ENCODE measurements at places on chromosomes 2 and 18.

DNA sequence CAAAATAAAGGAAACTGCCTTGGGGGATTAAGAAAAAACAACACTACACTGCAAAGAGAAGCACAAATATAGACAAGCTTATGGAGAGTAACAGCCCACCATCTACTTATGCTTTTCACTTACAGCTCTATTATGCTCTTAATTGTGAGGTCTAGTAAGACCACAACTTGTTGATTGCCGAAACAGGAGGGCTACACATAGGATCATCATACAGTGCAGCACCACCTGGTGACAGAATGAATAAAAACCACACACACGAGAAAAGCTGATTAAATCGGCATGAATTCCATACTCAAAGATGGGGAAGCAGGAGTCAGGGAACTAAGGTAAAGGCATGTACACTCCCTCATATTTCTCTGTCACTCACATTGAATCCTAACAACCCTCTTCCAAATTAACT is 259.2 kb downstream of the IKZF2 start:
- no peak for DNase-seq

- DNase-seq: no peak
Observed at GRCh38 chr2:99811544-99811943, 321.7 kb upstream of the REV1 start.

DNA sequence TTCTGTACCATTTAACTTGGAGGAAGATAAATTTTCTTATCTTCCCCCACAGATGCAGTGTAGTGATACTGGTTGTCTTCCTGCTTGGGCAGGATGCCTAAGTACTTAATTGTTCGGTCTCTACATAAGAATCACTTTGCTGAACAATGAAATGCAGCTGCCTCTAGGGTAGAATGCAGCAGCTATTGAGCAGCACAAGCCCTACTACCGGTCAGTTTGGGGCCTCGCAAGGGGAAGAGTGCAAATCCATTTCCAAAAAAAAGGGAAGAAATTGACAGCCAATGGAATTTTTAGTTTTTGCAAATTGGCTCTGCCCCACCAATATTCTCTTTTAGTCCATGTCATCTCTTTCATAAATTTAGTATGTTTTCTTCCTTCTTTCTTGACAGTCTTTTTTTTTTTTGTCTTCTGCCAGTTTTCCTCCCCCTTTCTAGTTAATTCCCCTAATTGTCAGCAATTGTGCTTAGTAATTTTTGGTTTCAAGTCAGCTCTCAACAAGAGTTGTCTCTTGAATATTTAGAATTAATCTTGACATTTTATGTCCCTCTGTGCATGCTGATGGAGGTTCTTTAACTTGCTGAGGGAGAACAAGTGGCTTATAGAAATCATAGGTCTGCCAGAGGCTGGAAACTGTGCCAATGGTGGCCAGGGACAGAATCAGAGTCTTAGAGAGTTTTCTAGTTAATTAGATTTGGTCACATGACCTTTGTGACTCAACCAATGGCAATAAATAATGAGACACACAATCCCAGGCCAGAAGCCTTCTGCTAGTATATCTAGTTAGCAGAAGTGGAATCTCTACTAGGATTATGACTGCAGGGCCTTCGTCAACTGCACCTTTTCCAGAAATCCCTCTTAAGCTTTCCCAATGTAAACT is 270.0 kb downstream of the CTNNA2 start:
- no peak for DNase-seq

- no peak for DNase-seq
Observed at GRCh38 chr2:158786897-158787296, 8.2 kb upstream of the DAPL1 start.

DNA sequence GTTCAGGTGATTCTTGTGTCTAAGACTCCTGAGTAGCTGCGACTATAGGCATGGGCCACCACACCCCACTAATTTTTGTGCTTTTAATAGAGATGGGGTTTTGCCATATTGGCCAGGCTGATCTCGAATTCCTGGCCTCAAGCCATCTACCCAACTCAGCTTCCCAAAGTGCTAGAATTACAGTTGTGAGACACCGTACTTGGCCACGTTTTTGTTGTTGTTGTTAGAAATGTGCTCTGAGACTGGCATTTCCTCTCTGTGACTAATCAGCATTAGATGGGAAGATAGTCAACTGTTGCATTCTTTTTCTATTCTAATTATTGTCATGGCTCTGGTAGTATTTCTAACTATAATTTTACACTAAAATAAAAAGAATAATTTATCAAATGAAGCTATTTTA is 191.7 kb downstream of the CAMKMT start:
- no peak for DNase-seq

DNA sequence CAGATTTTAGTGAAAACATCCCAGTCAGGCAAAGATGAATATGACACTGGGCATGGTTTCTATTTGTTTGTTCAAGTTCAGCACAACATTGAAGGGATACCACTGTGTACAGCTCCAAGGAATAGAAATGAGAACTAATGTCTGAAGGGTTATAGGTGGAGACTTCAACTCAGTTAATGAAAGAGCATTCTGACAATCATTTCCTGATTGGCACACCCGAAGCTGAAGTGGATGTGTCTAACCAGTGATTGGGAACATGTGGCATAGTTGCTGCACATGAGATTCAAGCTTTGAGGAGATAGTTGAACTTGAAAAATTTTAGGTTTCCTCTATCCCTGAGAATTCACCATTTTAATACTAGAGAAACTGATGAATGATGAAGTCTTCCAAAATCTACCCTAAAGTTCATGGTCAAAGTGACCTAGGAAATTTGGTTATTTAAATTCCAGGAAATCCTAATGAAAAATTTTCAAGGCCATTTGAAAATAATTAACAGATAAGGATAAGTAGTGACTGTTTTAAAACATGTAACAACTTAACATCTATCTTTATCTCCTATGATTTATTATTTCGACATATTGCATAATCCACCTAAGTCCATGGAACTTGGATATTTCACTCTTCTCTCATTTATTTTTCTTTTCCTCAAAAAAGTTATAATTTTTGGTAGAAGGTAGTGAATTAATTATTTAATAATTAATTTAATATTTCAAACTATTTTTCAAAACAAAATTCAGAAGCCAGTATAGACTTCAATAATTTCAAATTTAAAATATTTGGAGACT is 38.0 kb downstream of the SLC9A4 start:
- no peak for DNase-seq

DNA sequence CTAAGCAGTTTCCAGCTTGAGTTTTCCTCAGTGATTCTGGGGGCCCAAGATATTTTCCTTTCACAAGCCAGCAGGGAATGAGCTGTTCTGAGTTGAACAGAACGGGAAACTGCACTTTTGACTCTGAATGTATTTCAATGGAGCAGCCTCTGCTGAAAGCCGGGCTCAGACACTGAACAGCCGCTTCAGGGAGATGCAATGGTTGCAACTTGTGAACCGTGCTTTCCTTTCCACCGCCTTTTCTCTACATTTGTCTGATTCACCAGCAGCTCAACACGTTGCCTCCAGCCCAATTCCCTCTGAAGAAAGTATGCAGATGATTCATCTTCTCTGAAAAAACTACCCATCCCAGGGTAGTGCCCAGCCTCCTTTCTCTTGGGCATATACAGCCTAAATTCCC is 119.3 kb upstream of the PKDCC start:
- no peak for DNase-seq

DNA sequence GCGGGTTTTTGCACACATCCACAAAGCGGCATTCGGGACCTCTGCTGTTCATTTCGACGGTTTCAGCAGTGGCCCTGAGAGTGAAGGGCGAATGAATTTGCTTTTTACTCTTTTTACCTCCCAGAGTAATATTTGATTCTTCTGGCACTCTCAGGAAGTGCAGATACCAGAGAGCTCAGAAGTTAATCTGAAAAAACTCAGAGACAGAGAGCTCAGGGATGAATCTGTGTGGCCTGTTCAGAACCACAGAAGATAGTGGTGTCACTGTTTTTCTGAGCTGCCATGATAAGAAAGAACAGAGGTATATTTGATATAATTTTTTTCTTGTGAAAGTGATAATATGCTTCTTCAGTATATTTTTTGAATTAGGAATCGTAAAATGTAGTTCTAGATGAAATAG is 129.3 kb downstream of the MBP start:
- DNase-seq: no peak

GRCh38 chr2:164910101-164910899 is 45.0 kb downstream of the SLC38A11 start:
- no peak for DNase-seq

GRCh38 chr2:112880696-112881095 is 30.3 kb upstream of the IL37 start:
- no peak for DNase-seq

- DNase-seq: no peak
Observed at GRCh38 chr2:215900843-215901242, 112.5 kb downstream of the MREG start.

DNA sequence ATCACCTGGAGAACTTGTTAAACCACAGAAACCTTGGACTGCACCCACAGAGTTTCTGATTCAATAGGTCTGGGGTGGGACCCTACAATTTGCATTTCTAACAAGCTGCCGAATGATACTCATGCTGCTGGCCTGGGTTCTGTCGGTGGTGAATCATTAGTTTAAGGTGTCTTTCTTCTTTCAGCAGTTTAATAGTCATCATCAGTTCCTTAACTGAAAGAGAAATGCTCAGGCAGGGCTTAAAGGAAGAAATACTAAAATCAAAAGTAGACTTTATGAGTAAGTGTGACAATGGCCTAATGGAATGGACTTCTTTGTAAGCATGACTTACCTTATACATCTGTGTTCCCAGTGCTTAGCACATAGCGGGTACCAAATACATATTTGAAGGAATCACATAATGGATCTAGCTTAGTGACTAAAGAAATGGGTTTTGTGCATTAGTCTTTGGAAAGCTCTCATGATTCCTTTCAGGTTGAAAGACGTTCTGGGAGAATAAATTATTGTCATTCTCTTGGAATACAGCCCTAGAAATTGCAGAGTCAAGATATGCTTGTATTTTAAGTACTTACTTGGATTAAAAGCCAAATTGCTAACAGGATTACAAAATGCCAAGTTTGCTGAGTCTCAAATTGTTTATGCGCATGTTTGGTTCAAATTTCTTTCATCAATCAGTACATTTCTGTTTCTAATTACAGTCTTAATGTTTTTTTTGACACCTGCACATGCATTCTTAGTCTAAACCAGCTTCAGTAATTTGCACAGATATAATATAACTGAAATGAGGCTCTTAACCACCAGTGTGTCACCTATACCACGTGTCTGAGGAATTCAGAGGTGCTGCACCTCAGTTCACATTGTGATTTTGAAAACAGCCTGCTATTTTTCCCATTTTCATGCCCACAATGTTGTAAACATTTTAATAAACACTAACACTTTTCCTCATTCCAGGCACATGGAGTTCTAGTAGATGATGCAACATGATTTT is 220.3 kb upstream of the NRP2 start:
- no peak for DNase-seq

DNA sequence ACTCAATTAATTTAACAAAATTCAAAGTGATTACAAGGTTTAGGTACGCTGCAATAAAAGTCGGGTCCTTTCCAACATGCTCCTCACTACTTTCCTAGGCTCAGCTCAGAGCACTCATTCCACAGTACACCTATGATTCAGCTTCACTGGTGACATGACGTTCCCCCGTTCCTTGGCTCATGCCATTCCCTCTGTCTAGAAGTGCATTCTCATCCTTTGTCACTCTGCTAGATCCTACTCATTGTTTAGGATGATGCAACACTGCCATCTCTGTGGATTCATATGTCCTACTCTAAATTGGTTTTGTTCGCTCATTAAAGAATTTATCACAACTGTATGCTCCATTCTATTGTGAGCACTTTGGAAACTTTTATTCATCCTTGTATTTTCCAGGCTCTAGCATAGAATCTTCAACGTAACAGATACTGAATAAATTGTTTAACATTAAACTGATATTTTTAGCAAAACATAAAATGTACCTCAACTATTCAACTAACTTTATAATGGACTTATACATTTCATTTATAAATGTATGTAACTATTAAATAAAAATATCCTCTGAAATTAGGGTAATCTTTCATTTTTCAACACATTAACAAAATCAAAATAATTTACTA is 78.6 kb downstream of the FAM228A start:
- no peak for DNase-seq

DNA sequence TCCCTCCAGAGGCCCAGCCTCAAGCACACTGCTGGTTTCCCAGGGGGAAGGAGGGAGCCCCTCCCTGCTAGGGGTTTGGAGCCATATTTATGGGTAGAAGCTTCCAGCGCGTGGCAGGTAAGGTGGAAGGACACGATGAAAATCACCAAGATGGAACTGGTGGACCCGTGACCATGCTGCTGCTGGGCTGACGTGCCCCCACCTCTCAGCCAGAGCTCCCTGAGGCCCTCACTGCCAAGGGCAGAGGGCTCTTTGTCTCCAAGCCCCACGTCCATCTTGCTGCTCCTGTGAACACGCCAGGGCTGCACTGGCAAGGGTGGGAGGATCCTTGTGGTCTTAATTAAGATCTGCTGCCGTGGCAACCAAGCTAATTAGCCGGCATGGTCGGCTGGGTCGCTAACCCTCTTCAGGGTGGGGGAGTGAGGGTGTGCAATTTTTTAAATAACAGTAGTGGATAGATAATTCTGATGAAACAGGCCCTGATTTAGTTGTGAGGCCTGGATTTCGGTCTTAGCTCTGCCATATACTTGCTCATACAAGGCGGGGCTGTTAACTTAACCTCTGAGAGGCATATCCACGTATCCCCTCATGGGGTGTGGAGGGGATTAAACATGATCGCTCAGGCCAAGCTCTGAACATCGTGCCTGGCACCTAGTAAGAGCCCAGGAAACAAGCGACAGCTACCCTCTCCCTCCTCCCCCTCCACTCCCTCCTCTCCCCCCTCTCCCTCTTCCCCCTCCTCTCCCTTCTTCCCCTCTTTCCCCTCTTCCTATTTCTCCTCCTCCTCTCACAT is 232.8 kb downstream of the CELF4 start:
- no peak for DNase-seq

- DNase-seq: no peak
Observed at GRCh38 chr2:33272001-33272400, 204.4 kb upstream of the RASGRP3 start.

DNA sequence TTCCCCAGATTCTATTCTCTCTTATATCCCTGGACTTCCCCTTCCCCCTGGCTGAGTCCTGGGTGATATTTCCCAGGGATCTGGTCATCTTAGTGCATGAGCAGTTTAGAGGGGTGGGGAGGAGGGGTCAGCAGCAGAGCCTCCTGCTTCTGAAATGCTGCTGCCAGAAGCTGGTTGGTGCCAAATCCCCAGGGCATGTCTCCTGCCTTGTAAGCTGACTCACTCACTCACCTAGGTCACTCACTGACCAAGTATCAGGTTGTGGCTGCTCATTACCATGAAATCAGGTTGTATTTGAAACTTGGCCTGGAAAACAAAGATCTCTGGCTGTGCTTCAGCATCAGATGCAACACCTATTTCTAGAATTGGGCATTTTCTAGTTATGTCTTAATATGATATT is 14.3 kb downstream of the GPR39 start:
- DNase-seq: no peak

DNA sequence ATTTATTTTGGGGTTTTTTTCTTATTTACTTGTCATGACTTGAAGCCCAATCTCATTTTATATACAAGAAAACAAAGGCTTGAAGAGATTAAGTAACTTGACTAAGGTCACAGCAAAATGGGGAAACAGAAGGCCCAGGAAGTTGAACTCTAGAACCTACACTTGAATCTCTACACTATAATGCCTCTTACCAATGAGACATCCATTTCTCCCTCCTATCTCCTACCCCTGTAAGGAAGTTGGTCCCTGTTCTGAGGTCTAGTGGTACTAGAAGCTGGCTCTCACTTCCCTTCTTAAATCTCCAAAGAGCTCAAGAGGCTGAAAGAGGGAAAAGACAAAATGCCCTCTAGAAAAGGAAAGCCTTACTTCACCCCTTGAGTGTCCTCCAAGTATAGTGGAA is 25.5 kb upstream of the IHH start:
- DNase-seq: no peak
